Activated CD4-positive, alpha-beta T cell treated with anti-CD3 and anti-CD28 coated beads, Interleukin-2, amount 10 ng/mL, durations not matched to agents 7 days and 5 days (primary cell): ENCODE measurements at places on chromosomes 7 and 10.

GRCh38 chr10:87961314-87961713 lies 97.9 kb downstream of the PTEN start:
- no peak for DNase-seq

GRCh38 chr10:29895456-29895855 lies 163.9 kb downstream of the JCAD start:
- DNase-seq, result no peak

DNA sequence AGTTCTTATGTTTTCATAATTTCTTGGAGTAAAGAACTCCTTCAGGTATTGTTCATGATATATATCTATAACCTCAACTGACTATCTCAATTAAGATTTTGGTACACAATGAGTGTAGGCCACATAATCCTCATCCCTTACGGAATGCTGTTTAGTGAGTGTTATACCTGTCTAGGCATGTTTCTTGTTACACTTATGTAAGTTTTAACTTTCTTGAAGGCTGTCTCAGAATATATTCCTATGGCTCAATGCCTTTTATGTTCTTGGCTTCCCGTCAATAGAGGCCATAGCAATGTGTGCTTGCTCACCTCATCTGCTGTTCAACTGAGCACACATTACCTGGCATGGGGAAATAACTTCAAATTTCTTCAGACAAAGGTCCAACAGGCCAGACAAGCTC lies 185.1 kb downstream of the CTTNBP2 start:
- DNase-seq, result no peak

DNA sequence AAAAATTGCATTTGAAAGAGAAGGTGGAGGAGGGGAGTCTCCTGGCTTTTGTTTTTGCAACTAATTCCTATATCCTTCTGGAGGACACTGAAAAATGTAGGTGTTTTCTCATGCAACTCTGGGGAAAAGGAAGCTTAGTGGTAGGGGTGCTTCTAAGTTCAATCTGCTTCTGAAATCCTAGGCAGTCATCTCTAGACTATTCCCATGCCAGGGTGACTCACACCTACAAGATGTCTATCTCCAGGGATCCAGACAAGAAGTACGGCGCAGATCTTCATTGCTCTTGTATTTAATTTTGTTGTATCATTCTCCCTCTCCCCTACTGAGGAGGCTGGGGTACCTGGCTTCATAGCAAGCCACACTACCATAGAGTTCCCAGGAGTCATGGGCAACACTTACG lies 258.8 kb downstream of the PHF14 start:
- DNase-seq, result no peak

DNA sequence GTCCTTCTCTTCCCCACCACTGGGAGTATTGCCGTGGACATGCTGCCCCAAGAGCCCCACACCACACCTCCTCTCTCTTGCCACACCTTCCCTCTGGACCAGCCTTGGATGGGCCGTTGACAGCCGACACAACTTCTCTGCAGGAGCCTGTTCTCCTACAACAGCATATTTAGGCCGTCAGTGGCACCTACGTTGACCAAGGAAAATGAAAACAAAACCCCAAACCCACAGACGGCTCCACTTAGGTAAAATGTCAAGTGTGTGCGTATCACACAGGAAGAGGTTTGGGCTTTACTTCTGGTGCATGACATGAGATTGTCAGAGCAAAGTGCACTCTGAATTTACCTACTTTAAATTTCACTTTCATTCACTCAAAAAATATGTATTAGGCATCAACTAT lies 246.6 kb downstream of the ZMYND11 start:
- peak; percentile 36 for DNase-seq

GRCh38 chr7:120742372-120742771 lies 115.6 kb downstream of the TSPAN12 start:
- no peak for DNase-seq

DNA sequence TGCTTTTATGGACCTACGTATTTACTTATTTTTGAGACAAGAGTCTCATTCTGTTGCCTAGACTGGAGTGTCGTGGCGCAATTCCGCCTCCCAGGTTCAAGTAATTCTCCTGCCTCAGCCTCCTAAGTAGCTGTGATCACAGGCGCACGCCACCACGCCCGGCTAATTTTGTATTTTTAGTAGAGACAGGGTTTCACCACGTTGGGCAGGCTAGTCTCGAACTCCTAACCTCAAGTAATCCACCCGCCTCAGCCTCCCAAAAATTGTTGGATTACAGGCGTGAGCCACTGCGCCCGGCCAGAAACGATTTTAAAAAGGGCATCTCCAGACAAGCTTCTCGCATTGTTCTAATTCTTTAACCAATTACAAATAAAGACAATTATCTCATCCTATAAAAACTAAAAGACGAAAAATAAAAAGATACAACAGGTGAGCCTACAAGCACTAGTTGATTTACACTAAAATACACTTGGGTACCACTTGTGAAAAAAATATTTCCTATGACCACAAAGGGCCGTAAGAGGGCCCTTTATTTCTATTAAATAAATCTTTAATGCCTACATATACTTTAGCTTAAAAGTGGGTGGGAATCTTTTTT lies 2.4 kb downstream of the TRA2A start:
- no peak for DNase-seq

DNA sequence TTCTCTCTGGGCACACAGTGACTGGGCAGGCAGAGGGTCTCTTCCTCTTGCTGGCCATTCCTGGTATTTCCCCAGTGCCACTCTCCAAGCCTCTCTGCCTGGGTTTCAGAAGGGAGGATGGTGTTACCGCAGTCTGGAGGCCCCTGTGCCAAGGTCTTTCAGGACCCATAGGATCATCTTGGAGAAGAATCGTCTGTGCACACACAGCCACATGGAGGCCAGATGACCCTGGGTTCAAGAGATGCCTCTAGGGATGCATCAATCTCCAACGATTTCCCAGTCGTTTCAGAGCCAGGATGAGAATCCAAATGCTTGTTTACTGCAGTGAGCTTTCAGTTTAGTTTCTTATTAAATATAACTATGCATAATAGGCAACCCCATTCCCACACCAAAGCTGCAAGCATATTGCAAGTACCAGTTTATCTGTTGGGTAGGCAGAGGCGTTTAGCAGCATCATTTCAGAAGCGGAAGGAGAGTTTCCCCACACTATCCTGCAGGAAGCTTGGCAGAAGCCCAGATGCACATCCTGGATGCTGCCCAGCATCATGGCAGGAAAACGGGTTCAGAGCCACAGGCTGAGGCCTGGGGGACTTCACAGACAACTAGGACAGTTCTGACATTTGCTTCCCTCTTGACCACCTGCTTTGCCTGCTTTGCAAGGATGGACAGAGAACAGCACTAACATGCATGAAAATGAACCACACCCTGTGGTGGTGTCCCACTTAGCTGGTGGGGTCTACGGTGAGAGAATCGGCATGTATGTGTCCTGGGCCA lies 134.7 kb upstream of the FAM20C start:
- DNase-seq, result no peak

DNA sequence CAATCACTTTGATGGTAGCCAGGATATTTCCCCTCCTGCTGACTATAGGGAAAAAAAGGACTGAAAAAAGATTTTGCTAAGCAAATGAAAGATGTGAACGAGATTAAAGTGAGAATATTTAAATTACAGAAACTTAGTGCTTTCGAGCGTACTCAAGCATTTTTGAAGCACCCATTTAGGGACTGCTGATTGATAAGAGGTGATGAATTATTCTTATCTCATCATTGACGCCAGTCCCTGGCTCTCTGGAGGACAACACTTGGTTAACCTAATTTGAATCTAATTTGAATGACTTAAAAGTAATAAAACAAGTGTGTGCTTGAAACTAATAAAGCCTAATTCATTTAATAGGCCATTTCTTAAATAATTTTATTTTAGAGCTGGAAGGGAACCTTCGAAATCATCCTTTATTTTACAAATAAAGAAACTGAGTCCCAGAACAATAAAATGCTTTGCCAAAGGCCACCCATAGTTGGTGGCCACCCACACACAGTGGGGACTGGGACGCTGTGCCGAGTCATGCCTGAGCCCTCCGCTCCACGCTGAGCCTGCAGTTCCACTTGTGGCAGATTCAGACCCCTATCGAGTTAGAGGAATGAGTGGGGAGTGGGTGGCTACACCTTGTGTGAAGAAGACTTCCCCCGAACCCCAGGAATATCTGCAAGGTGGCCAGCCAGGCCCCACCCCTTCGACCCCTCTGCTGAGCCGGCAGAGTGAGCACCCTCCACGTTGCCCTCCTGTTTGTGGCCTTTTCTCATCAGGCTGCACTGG lies 61.1 kb upstream of the SAMD8 start:
- no peak for DNase-seq

- DNase-seq, result no peak
Observed at GRCh38 chr7:74003621-74004020, 24.4 kb upstream of the ELN start.

- DNase-seq, result no peak
Observed at GRCh38 chr10:131577786-131578471, 266.4 kb upstream of the TCERG1L start.
